ENCODE measurements at places on chromosomes 2 and 18.

DNA sequence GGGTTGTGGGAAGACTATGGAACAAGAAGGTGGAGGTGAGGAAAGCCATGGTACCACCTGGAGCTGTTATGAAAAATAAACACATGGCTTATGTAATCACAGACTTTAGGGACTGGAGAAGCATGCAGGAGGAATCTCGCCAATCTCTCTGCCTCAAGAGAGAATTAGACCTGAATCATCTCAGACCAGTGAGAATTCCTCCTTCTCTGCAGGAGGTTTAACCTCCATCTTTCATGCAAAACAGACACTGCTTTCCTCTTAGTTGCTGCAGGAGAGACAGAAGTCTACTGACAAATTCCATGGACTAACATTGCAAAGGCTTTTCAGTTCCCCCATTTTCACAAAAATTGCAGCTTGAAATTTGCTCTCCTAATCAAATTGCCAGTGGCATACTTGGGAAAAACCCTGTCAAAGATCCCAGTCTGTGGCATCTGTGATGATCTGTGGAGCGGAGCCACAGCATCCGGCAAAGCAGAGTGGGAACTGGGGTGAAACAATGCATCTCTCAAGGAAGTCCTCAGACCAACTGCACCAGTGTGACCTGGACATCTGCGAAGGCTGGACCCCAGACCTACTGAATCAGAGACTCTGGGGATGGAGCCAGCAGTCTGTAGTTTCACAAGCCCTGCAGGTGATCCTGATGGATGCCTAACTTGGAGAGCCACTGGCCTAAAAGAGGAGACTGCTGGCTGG is 28.6 kb upstream of the NCKAP5 start:
- DNase-seq = no peak

- DNase-seq = no peak
Measured at GRCh38 chr18:44754567-44754966, 73.9 kb downstream of the SETBP1 start.

DNA sequence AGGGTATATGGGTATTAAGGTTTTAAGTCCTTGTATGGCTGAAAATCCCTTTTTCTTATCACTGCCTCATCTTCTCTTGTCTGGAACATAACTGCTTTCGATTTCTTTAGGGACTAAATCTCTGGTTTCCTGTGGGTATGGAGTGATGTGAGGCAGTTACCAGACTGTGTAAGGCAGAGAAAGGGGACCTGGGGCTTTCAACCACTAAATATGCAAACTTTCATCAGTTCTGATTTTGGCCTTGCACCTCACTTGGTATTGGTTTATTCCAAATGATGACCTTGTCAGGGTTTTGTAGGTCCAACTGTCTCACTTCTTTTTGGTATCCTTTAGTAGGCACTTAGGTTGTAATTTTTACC is 9.3 kb downstream of the MAP4K4 start:
- DNase-seq = no peak

DNA sequence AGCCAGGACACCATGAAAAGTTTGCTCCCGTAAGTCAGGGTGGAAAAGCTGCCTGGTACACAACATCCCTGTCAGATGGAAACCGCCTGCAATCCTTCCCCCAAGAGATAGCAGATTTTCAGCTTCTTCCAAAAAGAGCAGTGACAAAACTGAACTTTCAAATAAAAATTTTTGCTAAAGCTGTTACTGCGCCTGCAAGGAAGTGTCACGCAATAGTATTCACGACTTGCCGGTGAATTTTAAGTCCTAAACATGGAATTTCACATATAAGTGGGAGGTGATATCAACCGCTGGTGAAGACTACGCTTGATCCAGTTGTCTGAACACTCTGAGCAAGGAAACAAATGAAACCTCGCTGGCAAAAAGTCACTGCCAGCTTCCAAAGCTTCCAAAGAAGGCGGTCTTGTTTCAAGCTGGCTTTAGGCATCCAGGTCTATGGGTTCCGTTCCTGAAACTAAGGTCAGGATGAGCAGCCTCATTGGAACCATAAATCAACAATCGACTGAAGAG is 2.8 kb downstream of the COL6A3 start:
- DNase-seq = no peak

GRCh38 chr18:48580782-48581181 is 42.0 kb downstream of the CTIF start:
- no peak for DNase-seq

DNA sequence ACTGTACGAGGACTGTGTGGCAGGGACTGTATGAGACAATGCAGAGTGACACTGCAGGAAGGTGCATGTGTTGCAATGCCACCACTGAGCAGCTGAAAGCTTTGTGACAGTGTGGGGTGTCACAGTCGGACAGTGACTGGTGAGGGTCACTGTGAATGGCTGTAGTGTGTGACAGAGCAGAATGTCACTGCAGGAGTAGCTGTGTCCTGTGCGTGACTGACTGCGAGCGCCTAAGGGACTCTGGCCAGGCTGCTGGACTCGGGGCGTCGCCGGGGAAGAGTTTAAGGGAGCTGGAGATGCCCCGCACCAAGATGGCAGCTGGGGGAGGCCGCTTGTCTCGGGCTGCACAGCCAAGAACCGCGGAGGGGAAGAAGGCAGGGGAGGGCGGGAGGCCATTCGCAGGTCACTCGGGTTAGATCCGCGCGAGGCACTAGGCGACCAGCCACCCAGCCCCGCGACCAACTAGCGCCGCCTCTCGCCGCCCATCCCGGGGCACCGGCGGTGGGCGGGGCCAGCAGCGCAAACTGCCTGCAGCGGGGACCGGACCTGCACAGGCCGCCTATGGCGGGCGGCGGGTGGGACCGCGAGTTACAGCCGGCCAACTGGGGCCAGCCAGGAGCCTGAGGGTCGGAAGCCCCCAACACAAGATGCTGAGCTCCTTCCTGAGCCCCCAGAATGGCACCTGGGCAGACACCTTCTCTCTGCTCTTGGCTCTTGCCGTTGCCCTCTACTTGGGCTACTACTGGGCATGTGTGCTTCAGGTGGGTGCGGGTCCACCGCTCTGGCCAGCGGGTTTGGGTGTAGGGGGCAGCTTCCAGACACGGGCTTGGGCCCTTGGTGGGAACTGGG is at the start of gene ABHD1:
TSS of gene ABHD1 (plus strand) at position 514 of the 849 bp plus-strand sequence. CDS start at position 648, 134 bp downstream.
- DNase-seq = no peak

DNA sequence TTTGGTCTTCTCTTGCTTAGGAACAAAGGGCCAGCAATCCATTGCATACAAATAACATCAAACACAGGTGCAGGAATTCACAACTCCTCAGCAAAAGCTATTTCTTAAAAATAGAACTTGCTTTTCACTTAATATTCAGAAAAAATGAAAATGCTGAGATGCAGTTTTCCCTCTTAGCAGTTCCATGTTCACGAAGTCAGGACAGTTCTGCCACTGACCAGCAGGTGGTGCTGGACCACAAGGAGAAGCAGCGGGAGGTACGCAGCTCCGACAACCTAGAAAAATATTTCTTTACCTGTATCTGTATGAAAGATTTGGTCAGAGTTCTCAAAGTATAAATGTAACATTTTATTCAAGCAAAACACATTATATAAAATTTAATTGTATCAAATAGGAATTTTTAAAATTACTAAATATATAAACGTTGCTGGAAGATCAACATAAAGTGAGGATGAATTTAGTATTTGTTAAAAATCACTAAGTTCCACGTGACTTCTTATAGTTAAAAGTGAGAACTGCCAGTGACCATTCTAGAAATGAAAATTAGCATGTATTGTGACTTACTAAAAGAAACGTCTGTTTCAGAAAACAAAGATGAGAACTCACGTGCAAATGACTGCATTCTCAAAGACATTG is 48.8 kb downstream of the ADNP2 start:
- DNase-seq = peak; percentile 43

DNA sequence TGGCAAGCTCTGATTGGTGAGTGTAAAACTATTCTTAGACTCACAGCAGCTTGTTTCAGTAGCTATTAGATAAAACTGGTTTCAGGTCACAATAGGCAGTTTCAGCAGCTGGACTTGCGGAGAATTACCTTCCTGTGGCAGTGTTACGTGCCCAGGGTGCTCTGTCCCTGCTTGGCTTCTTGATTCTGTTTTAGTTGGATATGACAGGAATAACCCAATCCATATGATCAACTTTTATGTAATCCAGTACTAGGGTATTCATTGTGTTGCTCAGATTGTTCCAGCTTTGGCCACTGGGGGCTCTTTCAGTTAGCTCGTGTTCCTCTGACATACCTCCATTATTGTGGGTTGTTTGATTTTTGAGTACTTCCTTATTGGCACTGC is 43.1 kb downstream of the INPP4A start:
- no peak for DNase-seq

DNA sequence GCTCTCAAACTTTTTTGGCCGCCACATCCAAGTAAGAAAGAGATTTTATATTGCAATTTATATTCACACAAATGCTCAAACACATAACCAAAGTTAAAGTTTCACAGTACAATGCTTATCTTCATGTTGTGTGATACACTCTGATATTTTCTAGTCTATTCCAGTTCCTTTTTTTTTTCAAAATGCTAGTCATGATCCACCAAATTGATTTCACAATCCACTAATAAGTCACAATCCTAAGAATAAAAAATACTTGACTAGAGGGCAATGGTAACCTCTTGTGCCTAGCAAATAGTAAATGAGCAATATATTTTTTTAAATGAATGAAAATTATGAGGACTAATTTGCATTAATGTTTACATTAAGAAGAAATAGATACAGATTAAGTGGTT is 5.8 kb upstream of the PTPN4 start:
- no peak for DNase-seq

GRCh38 chr2:545711-546650 is 131.2 kb downstream of the TMEM18 start:
- no peak for DNase-seq

DNA sequence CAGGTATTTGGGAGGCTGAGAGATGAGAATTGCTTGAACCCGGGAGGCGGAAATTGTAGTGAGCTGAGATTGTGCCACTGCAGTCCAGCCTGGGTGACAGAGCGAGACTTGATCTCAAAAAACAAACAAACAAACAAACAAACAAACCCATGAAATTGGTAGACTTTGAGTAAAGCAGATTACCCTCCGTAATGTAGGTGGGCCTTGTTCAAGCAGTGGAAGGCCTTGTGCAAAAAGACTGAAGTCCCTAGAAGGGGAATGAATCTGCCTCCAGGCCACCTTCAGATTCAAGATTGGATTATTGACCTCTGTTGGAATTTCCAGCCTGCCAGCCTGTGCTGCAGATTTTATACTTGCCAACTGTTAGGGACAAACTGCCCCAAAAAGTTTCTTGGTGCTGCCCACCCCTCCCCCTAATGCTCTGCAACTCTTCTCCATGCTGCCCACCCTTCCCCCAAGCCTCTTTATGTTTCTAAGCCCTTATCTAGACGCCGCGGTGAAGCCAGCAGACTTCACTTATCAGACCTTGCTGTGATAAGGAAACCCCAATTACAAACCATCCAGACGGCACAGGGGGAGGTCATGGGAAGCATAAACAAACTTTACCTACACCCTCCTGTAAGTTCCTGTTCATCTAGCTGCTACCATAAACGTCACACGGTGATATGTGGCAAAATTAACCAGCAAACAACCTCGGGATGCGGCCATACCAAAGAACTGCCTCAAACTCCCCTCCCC is 17.0 kb downstream of the CYP27A1 start:
- no peak for DNase-seq

GRCh38 chr2:1747065-1747941 is 3.0 kb upstream of the PXDN start:
- no peak for DNase-seq

DNA sequence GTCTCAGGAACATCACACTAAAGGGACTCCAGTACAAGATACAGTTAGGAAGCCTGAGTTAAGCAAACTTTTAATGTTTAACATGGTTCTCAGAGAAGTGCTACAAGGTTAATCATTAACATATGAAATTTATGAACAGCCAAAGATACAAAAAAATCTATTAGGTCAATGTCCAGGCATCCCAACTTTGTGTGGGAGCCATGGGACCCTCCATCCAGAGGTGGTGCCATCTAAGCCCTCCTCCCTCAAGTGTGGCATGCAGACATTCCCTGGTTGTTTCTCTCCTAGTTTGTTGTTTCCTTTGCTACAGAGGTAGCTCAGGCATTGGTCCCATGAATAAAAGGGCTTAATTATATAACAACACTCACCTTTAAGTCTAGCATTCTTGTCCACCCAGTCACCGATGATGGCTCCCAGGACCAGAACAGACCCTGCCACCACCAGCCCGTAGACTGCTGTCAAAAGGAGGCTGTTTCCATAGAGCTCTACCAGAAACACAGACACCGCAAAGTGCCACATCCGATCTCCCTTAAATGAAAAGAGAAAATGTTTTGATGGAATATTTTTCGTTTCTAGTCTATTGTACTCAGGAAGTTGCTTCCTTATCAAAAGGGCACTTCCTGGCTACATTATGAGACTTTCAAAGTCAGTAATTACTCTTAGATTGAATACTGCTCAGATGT is 5.7 kb downstream of the SLC40A1 start:
- no peak for DNase-seq

DNA sequence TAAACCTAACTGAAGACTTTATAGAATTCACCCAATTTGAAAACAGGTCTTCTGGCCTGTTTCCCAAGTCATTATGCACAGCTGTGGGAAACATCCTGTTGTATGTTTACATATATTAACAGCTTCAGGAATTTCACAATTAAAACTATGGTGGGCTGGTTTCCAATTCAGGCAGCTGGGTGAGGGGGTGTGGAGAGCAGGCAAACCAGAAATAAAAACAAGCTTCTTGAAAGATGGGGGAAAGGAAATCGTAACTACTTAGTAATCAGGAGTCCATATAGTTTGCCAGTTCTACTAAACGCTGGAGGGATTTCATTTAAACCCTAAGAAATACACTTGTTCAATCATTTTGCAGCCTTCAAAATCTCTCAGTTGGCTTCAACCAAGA is 22.8 kb downstream of the ATP8B1 start:
- peak; percentile 75 for DNase-seq

DNA sequence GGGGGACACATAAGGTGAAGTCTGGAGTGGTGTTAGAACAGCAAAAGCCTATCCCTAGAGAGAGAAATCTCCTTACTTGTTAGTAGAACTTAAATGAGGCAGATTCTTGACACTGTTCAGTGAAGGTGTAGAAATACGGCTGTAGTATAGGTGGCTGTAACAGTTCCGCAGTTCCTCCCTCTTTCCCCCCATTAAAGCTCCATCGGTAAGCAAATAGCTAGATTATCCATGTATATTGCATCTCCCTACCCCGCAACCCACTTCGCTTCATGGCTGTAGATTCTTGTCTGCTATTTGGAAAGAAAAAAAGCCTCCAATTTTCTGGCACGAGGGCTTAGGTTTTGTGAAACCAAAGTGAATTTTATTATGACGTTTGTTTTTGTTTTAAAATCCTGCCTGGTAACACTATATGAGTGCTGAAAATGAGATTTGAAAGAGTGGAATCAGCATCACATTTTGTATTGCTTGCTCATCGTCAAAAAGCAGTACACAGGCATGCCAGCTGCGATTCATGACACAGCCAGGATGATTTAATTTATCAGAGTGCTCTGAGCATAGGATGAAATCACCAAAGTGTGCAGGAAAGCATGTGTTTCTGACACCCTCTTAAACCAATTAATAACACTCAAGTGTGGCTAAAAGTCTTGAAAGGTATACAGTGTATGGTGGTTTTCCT is 1.4 kb downstream of the FAM171B start:
- DNase-seq = no peak

- DNase-seq = no peak
Measured at GRCh38 chr18:49716035-49716434, 97.3 kb downstream of the ACAA2 start.

Measured in NCI-H1105 (cell line).